ENCODE measurements at places on chromosomes 5 and 9.

- DNase-seq, result no peak
Measured at GRCh38 chr5:68454766-68455165, 239.2 kb downstream of the PIK3R1 start.

- DNase-seq, result no peak
Measured at GRCh38 chr9:71592400-71592799, 175.9 kb downstream of the CEMIP2 start.

DNA sequence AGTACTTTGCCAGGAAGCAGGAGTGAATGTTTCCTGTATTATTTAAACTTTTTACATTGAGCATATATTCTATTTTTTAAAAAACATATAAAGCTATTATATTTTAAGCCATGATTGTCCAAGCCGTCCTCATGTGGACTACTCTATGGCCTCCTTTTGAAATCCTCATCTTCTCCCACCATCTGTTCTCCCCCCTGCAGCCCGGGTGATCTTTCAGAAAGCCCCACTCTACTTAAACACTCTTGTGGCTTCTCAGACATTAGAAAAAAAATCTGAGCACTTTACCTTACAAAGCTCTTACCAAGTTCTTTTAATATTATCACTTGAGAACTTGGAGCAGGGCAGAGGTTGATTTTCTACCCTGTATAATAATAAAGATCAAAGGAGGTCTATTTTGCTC, 95.4 kb downstream of the CAVIN4 start:
- DNase-seq, result no peak

- DNase-seq, result no peak
Measured at GRCh38 chr5:74105126-74105780, 479.3 kb downstream of the ARHGEF28 start.

GRCh38 chr9:120344230-120344629, 235.7 kb downstream of the CDK5RAP2 start:
- DNase-seq, result no peak

DNA sequence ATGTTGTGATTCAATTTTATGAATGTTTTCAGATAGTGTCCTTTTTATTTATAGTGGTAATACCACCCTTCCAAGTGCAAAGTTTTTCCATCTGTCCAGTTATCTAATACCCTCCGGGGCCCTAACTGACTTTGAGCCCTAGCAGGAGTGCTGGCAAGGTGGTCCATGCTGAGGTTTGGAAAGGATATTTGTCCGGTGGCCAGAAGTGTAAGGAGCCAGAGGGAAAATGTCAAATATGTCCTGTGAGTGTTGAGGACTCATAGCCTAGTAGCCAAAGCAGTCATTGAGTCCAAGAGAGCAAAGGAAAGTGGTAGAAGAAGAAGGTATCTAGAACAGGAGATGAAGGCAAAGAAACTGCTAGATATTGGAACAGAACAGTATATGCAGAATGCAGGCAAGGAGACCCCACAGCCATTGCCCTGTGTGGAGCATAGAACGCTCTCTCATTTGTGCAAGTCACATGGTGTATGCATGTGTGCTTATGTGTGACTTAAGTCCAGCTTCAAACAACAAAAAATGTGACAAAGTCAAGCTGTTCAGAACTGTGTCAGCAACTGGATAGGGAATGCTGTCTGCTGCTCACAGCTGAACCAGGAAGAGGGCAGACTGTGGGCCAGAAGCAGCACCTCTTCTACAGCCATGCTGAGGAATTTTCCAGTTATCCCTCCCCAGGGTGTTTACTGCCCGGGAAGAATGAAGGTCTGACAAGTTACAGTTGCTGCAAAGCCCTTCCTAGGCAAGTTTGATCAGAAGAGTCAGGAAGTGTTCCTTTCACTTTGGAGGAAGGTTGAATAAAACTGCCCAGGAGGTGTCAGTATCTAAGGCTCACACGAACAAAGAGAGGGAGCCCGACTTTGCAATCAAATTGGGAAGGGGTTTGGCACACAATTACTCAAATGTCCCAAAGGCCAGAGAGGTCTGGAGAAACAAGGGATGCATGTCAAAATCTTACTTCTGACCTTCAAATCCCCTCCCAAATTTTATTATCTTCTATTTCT, 463.3 kb upstream of the DMAC1 start:
- no peak for DNase-seq

DNA sequence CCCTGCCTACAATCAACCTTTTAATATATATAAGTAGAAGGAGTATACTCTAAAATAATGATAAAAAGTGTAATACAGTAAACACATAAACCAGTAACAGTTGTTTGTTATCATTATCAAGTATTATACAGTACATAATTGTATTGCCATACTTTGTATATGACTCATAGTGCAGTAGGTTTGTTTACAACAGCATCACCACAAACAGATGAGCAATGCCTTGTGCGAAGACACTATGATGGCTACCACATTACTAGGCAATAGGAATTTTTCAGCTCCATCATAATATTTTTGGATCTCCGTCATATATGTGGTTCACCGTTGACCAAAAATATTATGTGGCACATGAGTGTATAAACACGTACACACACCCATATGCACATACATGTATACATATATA, 69.7 kb upstream of the APC start:
- DNase-seq, result no peak

GRCh38 chr5:96236051-96236450, 197.0 kb downstream of the PCSK1 start:
- DNase-seq, result no peak

DNA sequence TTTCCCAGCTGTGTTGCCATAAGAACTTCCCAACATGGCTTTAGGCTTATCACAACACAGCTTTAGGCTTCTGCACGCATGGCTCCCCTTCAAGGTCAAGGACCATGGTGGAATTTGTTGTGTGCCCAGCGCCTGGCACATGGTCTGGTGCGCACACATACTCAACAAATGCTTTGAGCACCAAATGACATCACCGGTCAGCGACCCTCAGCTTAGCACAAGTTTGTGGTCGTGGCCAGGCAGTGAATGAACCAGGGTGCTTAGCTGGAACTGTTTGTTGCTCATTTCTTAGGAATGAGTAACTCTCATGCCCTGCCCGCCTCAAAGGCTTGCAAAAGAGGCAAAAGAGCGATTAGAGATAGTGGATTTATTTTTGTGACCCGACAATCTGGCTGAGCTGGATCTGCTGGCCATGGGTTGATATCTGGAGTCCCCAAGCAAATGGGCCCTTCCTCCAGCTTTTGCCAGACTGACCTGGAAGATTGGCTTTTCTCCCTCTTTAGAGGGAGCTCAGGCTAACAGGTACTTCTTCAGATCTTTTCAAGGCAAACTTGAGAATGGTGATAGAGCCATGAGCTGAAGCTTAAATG, 58.9 kb downstream of the DAP start:
- DNase-seq, result no peak

DNA sequence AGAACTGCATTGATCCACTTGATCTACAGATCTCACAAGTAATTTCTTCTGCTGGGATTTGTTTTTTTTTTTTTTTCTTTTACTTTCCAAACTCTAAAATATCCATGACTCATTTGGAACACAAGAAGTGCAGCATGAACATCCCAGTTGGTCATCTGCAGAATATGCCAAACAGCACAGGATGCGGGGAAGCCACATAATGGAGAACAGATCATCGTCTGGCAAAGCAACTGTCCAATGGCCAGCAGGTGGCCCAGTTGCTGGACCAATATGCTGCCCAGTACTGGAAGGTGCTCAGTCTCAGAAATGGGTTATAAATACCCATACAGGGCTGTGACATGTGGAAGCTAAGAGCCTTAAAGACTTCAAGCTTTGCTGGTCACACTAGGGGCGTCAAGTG, 221.3 kb upstream of the TAS2R1 start:
- no peak for DNase-seq

DNA sequence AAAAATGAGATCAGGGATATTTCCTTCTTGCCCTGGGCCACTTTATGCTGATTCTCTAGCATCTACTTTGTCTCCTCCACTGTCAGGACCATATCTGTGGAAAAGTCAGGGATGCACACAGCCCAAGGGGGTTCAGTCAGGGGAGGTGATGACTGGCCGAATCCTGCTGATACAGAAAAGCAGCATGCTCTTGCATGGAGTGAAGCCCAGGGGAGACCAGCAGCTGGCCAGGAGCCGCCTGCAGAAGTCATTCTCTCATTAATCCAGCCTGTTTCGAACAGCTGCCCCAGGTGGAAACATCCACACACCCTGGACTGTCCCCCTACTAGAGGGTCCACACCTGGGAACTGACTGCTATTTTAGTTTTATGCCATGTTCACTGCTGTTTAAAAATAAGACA, 177.1 kb downstream of the ATP10B start:
- DNase-seq, result no peak

- no peak for DNase-seq
Measured at GRCh38 chr5:172971482-172971881, 12.1 kb upstream of the ATP6V0E1 start.

DNA sequence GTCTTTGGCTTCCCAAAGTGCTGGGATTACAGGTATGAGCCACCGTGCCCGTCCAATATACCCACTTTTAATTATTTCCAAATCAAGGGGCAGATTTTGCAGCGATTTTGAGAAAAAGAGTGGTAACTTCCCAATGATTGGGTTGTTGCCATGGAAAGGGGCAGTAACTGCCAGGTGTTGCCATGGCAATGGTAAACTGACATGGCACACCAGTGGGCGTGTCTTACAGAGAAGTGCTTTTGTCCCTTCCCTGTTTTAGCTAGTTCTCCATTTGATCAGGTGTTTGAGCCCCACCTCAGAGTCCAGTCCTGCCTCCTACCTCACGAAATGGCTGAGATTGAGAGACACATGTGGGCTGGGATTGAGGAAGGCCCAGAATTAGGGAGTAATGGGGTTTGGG, 86.3 kb upstream of the IER5L start:
- DNase-seq, result no peak

GRCh38 chr5:64347309-64347708, 158.5 kb upstream of the RGS7BP start:
- no peak for DNase-seq

DNA sequence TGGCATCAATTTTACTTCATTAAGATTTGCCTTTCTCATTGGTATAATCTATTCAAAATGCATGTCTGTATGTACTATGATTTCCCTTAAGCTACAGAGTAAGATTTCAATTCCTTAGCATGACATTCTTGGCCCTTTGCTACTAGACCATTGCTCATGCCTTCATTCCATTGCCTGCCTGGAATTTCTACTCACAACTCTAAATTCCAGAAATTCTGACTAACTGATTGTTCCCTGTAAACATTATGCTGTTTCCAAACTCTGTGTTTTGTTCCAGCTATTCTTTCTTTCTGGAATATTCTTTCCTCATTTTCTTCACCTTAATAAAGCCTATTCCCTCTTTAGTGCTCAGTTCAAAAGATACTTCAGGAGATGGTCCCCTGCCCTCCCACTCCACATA, 568.8 kb upstream of the SEMA6A start:
- no peak for DNase-seq

DNA sequence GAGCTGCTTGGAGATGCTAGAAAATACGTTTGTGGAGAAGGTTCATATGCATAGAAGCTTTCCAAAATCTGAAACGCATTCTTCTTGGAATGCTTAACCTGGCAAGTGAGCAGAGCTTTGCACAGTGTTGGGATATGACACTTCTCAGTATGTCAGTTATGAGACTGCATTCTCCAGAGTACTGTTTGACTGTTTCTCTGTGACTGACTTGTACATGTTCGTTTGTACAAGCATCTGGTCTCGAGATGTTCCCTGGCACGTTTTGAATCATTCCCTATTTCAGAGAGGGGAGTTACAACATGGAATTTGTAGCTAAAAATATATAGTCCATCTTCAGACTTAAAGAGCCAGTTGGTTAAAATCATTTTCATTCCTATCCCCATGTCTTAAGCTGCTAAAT, 272.4 kb downstream of the ARRDC3 start:
- DNase-seq, result no peak

GRCh38 chr5:178502401-178503100, 87.6 kb downstream of the COL23A1 start:
- DNase-seq, result no peak

DNA sequence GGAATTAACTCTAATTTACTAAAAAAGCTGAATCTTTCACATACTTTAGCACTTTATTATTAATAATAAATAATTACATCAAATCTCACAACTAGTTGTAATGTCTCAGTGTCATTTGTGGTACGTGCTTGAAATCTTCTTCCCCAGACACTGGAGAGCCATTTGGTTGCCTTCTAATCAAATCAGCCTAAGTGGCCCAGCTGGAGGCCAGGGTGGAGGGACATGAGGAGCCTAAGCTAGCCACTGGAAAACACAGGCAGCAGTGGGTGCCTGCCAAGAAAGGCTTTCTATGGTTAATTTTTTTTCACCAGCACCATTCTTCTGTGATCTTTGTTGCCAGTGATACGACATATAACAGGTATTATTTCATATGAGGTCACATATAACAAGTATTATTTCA, 117.0 kb downstream of the ERCC6L2 start:
- DNase-seq, result no peak

GRCh38 chr9:7536310-7536939, 263.2 kb downstream of the DMAC1 start:
- no peak for DNase-seq

DNA sequence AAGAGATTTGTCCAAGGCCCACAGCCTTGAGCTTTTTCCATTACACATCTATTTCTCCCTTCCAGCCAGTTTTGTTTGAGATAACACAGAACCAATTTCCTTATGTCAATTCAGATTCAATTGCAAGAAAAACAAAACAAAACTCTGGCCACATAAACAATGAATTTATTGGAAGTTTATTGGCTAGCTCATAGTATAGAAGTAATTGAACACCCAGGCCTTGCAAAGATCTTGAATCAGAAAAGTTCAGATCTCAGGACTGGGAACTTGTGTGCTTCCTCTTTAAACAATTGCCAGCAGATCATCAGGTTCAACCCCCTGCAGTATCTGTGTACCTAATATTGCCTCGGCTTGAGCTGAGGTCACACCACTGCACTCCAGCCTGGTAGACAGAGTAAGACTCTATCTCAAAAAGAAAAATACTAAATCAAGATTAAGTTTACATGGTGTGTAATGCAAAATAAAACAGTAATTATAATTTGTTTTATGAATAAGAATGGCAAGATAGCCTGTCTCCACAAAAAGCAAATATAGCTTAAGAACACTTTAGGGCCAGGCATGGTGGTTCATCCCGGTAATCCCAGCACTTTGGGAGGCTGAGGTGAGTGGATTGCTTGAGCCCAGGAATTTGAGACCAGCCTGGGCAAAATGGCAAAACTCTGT, 4.1 kb upstream of the ZCCHC10 start:
- no peak for DNase-seq

DNA sequence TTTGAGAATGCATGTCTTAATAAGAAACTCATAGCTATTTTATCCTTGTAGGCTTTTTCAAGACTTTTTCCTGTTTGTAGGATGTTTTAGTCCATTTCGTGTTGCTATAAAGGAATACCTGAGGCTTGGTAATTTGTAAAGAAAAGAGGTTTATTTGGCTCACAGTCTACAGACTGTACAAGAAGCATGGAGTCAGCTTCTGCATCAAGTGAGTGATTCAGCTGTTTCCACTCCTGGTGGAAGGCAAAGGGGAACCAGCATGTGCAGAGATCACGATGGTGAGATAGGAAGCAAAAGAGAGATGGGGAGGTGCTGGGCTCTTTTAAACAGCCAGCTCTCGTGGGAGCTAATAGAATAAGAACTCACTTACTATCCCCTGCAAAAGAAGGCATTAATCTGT, 177.3 kb downstream of the ALDH1A1 start:
- DNase-seq, result no peak

GRCh38 chr9:128065907-128066712, 1.0 kb downstream of the NAIF1 start:
- DNase-seq, result no peak

All from activated CD8-positive, alpha-beta memory T cell treated with anti-CD3 and anti-CD28 coated beads, Interleukin-2, amount 50 U/mL, for 4 hours (primary cell).